ENCODE measurements at places on chromosomes 12 and 14.

DNA sequence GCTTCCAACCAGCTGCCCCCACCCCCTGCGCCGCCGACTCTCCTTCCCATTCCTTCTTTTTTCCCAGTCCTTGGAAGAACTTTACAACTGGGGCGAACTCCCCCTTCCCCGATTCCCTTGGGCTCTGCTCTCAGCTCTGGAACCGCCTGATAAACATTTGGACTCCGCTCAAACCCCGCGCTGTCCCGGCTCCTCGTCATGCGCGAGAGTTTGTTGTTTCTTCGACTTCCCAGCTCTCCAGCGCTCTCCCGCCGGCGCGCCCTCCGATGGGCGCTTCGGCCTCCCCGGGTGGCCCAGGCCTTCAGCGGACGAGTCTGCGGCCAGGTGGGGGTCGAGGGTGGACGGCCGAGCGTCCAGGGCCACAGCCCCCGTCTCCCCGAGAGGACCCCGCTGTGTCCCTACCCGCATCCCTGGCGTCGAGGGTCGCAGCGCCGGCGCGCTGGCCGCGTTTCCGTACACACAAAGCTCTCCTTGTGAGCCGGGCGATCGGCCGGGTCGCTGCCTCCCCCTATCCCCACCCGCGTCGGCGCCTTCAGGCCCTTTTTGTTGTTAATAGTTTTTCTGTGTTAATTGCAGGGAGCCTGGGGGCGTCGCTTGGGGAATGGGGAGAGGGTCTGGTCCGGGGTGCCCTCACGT is 847 bp downstream of the MMP14 start:
- DNase-seq = no peak

DNA sequence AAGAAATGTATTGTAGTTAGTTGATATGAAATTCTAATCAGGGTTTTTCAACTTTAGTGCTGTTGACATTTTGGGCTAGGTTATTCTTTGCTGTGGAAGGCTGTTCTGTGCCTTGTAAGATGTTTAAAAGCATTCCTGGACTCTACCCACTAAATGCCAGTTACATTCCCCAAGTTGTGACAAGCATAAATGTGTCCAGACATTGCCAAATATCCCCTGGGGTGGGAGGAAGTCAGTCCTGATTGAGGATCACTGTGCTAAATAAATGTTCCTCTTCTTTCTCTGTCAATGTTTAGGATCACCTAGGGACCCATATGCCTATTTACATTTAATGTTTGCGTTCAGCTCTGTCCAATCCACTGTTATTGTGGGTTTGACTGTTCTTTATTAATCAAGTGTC is 268.3 kb downstream of the TMTC2 start:
- no peak for DNase-seq

DNA sequence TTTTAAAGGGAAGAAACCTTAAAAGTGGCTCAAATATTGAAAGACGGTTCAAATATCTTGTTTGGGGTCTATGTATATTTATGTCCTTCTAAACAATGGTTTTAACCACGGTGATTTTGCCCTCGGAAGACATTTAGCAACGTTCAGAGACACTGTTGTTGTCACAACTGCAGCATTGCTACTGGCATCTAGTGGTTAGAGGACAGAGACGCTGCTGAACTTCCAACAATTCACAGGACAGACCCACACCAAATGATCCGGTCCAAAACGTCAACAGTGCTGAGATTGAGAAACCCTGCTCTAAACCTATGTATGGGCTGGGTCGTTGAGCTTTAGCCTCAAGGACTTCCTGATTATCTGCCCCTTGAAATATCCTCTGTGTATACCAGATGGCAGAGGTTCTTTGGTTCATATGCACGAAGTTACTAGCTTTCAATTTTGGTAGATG is 1.7 kb downstream of the ANGEL1 start:
- no peak for DNase-seq

- DNase-seq = no peak
These were observed 80.8 kb downstream of the IFNG start for GRCh38 chr12:68078737-68079136.

GRCh38 chr14:90538095-90538494 is 141.3 kb downstream of the CALM1 start:
- DNase-seq = no peak

DNA sequence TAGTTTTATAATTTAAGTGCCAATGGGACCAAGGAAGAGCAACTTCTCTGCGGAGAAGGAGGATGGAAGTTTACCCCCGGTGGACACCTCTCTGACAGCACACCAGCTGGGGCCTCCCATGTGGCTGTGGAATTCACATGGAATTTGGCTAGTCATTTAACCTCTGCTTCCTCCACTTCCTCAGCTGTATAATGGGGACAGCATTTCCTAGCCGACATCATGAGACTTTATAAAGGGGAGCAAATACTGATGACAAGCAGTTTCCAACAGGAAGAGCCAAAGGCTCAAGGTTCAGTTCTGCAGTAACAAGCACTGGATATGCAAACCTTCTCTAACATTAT is 7.5 kb downstream of the DUSP6 start:
- DNase-seq = no peak

GRCh38 chr12:101064721-101065120 is 145.3 kb downstream of the SLC5A8 start:
- DNase-seq = no peak

DNA sequence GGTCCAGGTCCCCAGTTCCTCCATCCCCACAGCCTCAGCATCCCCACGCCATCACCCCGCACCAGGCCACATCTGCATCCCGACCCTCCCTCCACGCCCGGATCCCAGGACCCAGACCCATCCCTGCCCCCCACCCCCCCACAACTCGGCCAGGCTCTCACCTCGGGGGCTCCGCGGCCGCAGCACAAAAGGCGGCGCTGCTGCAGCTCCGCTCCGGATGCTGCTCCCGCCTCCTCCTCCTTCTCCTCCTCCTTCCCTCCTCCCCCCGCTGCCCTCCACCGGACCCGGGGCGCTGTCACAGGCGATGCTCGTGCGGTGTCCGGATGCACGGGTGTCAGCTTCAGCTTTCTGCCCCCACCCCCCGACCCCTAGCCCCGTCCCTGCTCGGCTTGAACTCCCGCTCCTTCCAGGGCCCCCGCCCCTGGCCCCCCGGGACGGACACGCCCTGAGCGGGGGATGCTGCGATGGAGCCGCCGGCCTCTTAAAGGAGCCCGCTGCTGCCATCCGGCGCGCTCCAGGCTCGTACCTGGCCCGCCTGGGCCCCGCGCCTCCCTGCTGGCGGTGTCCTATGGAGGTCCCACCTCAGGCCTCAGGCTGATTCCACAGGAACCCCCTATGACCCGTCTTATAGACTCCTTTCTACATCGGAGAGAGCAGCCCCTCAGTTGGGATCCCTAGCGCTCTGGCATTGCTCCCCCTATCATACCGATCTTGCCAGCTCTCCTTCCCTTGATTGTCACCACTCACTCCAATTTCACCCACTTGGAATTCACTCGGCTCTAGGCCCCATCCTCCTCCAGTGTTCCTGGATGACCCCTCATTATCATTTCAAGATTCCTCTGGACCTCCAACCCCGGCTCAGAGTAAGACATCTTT is at the start of gene MAP3K12:
TSS of gene MAP3K12 (minus strand) at position 193 of the 876 bp plus-strand sequence. CDS start 12,067 bp downstream, outside the sequence.
- DNase-seq = peak; percentile 31

DNA sequence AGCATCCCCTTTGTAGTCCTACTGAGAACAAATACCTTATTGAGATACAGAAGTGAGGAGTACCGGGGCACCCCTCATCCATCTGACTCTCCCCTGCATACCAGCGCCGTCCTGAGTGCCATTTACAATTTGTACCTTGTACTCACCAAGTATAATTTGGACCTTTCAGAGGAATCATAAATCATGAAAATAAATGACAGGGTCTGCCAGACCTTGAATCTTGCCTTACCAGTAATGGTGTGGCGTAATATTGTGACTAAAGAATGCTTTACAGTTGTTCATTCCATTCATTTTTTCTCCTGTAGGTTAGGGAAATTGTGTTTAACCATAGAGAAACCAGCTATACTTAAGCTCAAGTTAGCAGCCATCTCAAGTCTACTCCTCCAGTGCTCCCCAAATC is 243.7 kb upstream of the RGS6 start:
- no peak for DNase-seq

DNA sequence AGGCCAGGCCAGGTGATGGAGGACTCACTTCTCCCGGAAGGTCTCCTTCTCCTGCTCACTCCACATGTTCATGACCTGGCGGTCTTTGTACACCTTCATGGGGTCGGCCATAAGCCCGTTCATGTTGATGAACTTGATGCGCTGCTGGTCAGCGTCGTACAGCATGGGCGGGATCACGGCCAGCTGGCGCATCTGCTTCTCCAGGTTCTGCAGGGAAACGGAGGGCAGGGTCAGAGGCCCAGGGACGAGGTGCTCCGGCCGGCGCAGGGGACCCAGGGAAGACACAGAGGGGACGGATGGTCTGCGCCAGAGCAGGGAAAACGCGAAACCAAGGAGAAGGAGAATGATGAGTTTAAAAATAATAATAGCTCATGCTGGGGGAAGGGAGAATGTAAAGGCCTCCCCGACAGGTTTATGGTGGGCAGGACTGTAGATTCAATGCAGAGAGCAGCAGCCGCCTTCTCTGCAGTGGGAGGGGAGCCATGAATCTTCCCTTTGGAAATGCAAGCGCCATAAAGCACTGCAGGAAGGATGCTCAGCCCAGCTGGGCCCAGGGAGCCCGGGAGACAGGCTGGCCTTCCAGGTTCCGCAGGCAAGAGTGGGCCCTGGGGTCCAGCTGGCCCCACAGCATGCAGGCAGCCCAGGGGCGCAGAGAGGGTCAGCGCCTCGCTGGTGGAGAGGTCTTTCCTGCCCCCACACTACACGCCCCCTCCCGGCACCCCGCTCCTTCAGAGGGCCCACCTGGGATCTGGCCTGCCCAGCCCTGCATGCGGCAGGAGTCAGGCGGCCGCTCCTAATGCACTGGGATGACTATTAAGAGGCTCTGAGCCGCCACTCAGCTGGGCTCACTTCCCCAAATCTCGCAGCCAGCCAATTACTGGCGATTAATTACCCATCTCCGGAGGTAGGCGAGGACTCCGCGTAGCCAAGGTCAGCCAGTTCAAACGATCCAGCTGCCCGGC is 132.0 kb downstream of the RFLNA start:
- DNase-seq = no peak

DNA sequence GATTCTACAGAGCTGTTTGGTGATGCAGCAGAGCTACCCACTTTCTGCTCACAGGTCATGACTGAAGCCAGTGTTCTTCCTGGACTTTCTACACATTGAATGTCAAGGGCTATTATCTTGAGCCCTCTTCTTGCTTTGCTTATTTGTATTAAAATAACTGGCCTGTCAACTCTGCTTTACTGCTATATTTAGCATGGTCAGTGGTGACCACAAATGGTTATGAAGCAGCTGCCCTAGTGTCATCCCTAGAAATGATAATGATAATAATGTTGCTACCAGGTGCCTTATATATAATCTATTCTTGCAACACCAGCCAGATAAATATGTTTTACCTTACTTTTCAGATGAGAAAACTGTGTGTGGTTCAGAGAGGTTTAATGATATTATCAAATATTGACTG is 2.6 kb upstream of the LRRC10 start:
- no peak for DNase-seq

GRCh38 chr12:62785941-62786559 is 148.9 kb downstream of the PPM1H start:
- DNase-seq = no peak

DNA sequence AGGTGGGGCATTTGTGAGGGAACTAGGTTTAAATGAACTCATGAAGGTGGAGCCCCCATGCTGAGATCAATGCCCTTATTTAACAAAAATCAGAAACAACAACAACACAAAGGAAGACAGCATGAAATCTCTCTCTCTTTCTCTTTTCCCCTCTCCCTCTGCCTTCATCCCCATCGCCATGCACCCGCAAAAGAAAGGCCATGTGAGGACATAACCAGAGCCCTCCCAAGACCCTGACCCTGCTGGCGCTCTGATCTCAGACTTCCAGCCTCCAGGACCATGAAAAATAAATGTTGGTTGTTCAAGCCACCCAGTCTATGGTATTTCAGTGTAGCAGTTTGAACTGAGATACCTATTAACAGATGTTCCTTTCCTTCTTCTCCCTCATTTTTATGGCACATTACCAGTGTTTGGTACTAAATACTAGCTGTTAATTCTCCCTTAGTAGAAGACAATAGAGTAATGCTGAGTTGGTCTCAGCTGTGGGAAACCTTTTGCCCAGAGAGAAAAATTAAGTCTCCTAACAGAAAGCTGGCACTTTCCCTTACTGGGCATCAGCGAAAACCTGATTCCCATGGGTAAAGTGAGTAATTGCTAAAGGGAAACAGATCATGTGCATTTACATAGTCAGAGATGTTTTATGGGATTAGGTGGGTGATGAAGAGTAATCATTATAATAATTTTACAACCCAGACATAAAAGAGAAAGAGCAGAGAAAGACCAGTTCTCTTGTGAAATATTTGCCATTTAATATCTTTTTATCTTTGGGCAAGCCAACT is 264.0 kb upstream of the PLEKHG7 start:
- no peak for DNase-seq

DNA sequence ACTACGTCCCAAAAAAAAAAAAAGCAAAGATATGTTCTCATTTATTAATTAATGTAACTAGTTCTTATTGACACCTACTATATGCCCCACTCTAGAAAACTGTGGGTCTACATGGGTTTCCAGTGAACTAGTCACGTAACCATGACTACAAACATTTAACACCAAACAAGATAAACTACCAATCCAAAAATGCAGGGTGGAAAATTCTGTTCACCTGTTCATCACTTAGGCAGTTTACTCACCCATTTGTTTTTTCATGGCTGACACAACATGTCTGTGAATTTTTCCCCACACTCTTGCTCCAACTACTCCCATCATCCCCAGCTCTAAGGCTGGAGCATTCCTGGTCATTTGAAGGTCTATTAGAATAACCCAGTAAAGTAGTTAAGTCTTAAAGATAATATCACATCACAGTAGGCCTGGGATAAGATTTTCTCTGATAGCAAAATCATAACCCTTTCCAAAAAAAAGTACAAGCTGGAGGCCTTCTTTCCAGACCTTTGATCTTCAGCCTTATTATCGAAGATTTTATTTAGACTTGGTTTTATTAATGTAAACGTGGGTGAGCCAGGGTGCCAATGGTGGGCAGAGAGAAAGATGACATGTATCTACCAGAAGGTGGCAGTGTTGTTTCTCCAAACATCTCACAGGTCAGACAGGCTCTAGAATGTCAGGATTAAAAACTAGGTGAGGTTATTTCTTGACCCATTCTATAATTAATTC is 61.6 kb upstream of the DAAM1 start:
- peak; percentile 6 for DNase-seq
